ENCODE measurements at places on chromosomes 11 and 22. TPM values are rescaled to one million over a fixed set of nuclear protein-coding genes. Genes with fewer than 3 reads are reported as not detected.

Gene KRTAP5-11
- not detected for total RNA-seq

Gene IL10RA
- total RNA-seq: not detected

Gene DLG2
- total RNA-seq: 0.27 TPM

Gene ARSA
- total RNA-seq: 25.0 TPM

Gene GVQW3
- total RNA-seq: 0.94 TPM

Gene BEST1
- total RNA-seq: 5.6 TPM

Gene TMEM45B
- total RNA-seq: 0.10 TPM

Gene SLC2A11
- 7.9 TPM for total RNA-seq
